ENCODE measurements at places on chromosomes 11 and 22.
A peak's percentile ranks its signal among the peaks of the same experiment; 100 is the strongest.

- no peak for DNase-seq
These were observed 1.7 kb downstream of the APOL5 start for GRCh38 chr22:35719212-35719875.

DNA sequence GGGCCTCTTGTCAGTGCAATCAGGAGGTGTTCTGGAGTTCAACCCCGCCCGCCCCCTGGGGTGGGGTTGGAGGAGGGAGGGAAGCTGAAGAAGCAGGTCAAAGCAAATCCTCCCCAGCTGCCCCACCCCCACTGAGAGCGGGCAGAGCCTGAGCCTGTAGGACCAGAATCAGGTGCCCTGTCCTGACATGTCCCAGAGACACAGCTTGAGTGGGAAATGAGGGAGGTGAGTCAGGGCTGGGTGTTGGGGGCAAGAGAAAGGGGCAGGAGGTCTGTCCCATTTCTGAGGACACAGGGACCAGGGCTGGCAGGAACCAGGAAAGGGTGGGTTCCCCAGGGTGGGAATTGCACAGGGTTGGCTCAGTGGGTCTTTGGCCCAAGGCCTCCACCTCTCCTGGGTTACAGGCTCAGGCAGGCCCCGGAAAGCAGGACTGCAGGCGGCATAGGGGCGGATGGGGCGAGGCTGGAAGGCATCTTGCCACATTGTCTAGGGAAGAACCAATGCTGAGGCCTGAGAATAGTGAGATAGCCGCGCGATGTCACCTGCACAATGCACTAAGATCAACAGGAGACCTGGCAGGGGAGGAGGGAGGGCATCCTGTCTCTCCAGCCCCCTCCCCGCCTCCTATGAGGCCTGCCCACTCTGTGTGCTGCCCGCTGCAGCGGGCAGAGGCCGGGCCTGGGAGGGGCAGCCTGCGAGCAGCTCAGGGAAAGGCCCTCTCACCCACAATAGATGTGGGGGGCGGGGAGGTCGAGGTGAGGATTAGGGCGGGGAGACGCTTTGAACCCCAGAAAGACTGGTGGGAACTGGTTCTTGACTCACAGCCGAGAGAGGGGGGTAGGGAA is 32.4 kb downstream of the NECTIN1 start:
- no peak for DNase-seq

GRCh38 chr11:19344661-19345518 is 104.1 kb upstream of the E2F8 start:
- DNase-seq = peak; percentile 74

- no peak for DNase-seq
These were observed 955.2 kb downstream of the JRKL start for GRCh38 chr11:97345032-97345431.

- DNase-seq = no peak
These were observed 213.8 kb downstream of the DSCAML1 start for GRCh38 chr11:117583063-117583801.

- no peak for DNase-seq
These were observed 84.0 kb downstream of the MYEOV start for GRCh38 chr11:69377953-69378302.

- no peak for DNase-seq
These were observed 1127.1 kb upstream of the CNTN5 start for GRCh38 chr11:97893612-97894011.

GRCh38 chr22:45149671-45150070 is 14.1 kb upstream of the NUP50 start:
- DNase-seq = no peak

- DNase-seq = peak; percentile 92
These were observed 5.7 kb downstream of the FTH1 start for GRCh38 chr11:61961570-61962212.

- no peak for DNase-seq
These were observed 5.1 kb downstream of the CABIN1 start for GRCh38 chr22:24016156-24016555.

GRCh38 chr22:49179175-49179574 is 648.5 kb downstream of the BRD1 start:
- no peak for DNase-seq

DNA sequence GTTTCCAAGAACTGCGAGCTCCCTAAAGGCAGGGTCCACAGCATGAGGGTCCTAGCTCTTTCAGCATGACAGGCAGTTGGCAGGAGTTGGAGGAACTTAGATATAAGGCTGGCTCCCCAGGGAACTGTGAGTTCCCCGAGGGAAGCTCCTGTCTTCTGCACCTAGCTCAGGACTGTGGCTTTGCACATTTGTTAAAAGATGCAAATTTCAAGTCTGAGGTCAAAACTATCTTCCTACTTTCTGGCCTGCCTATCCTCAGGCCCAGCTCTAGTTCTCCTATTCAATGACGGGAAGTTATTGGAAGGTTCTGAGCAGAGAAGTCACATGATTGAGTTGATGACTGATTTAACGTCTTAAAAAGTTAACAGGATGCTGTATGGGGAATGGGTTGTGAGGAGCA is 11.7 kb upstream of the UCP3 start:
- DNase-seq = no peak

DNA sequence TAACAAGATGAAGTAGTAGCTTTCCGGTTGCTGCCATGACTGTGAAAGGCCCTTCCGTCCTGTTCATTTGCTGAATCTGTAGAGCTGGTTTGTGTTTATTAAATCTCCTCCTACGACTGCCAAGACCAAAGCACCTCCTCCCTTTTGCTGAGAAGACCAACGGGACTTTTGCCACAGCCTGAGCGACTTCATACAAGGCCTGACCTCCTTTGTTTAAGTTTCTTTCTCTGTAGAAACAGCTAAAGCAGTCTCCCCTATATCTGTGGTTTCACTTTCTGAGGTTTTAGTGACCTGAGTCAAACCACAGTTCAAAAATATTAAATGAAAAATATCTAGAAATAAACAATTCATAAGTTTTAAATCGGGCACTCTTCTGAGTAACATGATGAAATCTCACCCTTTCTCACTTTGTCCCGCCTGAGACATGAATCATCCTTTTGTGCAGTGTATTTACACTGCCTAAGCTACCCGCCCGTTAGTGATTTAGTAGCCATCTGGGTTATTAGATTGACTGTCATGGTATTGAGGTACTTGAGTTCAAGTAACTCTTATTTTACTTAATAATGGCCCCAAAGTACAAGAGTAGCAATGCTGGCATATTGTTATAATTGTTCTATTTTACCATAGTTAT is 119.1 kb upstream of the LRRC4C start:
- DNase-seq = peak; percentile 12
